Right hindlimb (tissue), 1 donor: ENCODE measurements at places on chromosomes 5 and 9.

GRCh38 chr5:83586874-83587776 lies 115.6 kb downstream of the VCAN start:
- no peak for DNase-seq

DNA sequence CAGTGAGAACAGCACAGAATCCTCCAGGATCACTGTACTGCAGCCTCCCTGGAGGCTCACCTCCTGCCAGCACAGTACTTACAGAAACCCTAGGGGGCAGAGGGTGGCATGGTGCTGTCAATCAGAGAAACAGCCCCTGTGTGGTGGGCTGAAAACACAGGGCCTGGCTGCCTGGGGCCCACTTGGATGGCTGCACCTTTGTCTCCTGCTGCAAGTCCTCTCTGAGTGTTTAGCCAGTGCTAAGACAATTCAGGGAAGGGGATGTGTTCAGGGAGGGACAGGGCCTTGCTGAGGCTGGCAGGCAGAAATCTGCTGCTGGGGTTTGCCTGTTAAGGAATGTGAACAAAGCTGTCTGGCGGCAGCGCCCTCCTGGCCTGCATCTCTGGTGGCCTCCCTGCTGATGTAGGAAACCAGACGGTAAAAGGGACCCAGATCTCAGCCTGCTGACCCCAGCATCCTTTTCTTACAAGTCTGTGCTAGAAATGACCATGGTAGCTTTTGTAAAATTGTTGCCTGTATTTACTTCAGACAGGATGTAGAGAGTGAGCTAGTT lies 39.5 kb downstream of the PRRC2B start:
- no peak for DNase-seq

DNA sequence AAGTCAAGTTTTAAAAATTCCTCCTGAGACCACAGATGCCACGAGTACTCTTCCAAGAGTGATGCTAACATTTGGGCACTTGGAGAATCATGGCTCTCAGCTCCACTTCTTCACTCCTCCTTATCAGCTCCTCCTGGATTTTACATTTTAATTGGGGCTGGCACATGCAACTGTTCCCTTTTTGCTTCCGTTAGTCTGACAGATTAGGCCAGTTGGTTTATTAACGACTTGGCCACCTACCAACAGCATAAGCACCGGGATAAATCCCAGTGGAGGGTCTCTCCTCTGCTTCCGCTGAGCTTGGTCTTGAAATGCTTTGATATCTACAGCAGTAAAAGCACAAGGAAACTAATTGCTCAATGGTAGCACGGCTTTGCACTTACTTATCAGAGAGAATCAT lies 134.6 kb upstream of the RASEF start:
- no peak for DNase-seq

DNA sequence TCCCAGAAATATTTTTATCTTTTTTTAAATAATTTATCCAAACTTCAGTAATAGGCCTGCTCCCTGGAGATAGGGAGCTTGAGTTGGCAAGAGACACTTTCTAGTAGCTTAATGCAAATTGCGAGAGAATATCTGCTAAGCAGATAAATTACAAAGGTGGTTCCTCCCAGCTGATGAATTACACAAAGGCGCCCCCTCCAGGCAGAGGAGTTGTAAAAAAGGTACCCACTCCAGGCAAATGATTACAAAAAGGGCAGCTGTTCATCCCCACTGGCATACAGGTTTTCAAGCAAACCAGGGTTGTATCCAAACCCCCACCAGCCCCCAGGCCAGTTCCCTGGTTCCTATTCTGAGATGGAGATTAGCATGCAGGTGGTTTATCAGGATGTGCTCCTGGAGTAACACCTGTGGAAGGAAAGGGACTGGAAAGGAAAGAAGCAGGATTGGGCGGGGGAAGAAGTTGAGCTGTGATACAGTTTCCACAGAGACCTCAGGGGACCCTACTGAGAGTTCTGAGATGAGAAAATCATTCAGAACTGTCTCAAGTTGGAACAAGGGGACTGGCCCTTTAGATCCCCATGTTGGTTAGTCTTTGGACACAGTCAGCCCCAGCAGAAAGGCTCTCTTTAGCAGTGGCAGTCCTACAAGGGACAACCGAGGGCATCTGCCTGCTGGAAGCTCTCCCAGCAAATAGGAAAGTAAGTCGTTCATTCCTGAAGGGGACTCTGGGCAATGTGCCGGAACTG lies 25.5 kb downstream of the ESM1 start:
- no peak for DNase-seq

DNA sequence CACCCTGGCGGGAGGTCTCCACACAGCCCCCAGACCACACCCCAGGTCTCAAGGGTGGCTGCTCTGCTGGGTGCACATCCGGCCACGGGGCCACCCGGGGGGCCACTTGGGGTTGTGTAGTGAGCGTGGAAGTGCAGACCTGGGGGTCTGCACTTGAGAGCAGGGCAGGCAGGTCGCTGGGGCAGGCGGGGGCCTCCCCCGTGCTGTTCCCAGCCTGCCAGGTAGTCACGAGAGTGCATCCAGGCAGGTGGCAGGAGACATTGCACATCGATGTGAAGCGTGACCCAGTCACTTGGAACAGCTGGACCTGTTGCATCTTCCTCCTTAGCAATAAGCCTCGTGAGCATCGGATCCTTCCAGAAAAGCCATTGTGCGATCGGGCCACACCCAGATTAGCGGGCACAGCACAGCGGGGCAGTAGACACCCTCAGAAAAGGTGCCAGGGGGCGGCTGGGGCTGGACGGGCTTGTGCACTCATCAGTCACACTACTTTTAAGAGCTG lies 4.8 kb upstream of the ENTPD8 start:
- no peak for DNase-seq

GRCh38 chr5:93830893-93831292 lies 89.5 kb upstream of the POU5F2 start:
- DNase-seq: no peak

DNA sequence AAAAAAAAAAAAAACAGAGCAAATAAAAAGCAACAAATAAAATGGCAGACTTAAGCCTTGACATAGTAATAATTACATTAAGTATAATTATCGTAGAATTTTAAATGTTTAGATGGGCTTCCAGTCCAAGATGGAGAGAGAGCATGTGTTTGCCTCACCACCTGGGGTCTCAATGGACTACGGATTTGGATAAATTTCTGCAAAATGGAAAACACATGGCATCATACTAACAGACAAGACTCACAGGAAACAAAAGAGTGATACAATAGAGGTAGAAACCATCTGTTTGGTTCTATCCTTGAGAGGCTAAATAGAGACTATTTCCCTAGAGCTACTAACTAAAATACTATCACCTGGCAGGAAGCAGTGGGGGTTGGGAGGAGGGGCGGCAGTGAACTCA lies 144.3 kb downstream of the MUSK start:
- DNase-seq: no peak

- no peak for DNase-seq
Observed at GRCh38 chr9:137639303-137640051, 20.7 kb downstream of the EHMT1 start.

DNA sequence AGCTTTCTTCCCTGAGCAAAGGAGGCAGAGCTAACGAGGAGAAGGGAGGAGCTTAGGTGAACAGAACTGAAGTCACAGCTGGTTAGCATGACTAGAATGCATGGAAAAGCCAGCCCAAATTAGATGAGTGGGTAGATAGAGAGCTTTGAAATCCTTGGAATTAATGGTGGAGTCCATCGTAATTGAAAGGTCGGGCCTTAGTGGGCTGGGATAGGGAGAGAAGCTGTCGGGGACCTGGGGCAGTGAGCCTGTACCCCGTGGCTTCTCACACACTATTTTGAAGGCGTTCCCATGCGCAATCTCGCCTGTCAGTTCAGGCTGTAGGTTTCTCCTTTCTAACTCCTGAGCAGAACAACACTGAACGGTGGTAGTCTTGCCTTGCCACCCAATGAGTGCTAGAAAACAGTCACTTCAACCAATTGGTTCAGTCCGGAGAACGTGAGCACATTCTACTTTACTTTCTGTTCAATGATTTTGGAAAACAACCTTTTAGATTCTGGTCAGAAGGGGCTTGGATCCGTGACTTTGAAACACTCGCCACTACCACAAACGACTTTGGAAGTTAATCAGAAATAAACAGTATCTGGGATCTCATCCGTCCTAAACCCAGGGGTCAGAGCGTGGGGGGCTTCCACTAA lies 655 bp upstream of the RAI14 start:
- peak; percentile 78 for DNase-seq

DNA sequence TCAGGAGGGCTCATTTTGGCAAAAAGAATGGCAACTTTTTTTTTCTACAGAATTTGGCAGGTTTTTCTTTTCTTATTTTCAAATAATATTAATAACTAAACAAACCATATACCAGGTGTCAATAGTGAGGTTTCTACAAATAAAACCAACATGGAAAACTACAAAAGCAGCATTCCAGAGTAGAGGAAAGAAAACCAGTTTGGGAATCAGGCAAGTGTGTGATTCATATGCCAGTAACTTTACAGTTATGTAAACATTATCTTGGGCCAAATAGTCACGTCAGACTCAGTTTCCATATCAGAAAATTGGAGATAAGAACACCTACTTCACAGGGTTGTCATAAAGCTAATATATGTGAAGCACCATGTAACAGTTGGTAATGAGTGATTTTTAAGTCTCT lies 51.7 kb downstream of the FBXW11 start:
- DNase-seq: no peak

- DNase-seq: no peak
Observed at GRCh38 chr5:9441610-9442009, 104.3 kb downstream of the SEMA5A start.

- DNase-seq: no peak
Observed at GRCh38 chr5:76683816-76684731, 31.9 kb upstream of the F2R start.

DNA sequence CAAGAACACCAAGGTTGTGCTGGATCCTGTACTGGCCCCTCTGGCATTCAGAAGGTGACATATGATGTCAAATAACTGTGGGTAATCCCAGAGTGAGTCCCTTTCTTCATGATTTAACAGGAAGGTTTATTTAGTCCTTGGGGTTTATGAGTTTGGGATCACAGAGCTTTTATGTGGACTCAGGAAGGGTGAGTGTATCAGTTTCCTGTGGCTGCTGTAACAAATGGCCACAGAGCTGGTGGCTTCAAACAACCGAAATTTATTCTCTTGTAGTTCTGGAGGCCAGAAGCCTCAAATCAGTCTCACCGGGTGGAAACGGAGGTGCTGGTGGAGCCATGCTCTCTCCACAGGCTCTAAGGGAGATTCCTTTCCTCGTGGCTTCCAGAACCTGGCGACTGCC lies 157.7 kb downstream of the MELK start:
- no peak for DNase-seq

GRCh38 chr9:96450613-96451528 lies 902 bp downstream of the HABP4 start:
- DNase-seq: peak; percentile 37

- DNase-seq: no peak
Observed at GRCh38 chr5:10480237-10480985, 38.7 kb downstream of the ROPN1L start.

- no peak for DNase-seq
Observed at GRCh38 chr9:128918921-128919320, 1.9 kb upstream of the PHYHD1 start.

DNA sequence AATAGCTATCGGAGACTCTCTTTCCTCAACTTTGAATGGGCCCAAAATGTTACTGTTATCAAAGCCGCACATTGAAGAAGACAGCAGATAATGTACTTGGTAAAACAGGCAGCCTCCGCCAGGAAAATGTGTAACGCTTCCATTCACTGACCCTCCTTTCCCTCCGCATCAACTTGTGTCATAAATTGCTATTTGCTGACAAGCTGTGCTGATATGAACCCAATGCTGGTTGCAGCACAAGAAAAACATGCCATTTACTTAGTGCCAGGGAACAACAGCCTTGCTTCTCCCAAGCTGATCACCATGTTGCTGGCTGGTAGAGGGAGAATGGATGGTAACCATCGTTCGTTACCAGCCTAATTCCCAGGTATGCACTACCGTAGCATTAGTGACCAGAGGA lies 162.6 kb upstream of the PPP1R2B start:
- DNase-seq: no peak
